ENCODE measurements at places on chromosomes 2 and 18. TPM values are rescaled to one million over a fixed set of nuclear protein-coding genes. Genes with fewer than 3 reads are reported as not detected.
A peak's percentile ranks its signal among the peaks of the same experiment; 100 is the strongest.

GRCh38 chr18:48899558-48900174, 51.1 kb downstream of the SMAD7 start:
- DNase-seq: no peak

- DNase-seq: no peak
Observed at GRCh38 chr2:39558906-39559305, 106.8 kb upstream of the TMEM178A start.

ANKRD29 gene
- 5.1 TPM for polyA plus RNA-seq

MAPK4 gene
- 9.7 TPM for polyA plus RNA-seq

DNA sequence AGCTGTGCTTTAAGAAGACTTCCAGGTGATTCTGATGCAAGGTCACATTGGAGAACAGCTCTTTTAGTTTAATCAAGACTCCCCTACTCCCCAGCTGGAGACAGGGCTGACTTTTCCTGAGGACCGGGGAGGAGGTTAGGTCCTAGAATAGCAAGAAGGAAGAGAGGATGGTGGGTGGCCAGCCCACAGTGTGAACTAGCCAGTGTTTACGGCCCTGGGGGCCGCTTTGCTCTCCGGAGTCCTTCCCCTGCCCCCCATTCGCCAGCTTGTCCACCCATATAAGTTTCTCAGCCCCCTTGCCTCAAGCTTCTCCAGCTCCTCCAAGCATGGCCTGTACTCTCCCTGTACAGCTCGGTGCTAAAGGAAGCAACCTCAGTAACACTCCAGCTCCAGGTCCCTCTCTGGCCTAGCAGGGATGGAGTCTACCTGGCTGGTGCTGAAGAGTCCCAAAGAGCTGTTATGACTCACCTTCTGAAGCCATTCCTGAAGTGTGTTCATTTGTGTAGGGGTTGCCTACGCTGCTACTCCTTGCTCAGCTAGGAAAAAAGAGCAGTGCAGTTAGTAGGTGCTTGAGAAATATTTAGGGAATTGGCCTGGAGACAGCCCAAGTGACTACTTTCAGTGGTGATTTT, 7.9 kb downstream of the INPP4A start:
- no peak for DNase-seq

IL36A gene
- polyA plus RNA-seq: not detected

PLCD4 gene
- polyA plus RNA-seq: 61.5 TPM

UCN gene
- 2.5 TPM for polyA plus RNA-seq

DNA sequence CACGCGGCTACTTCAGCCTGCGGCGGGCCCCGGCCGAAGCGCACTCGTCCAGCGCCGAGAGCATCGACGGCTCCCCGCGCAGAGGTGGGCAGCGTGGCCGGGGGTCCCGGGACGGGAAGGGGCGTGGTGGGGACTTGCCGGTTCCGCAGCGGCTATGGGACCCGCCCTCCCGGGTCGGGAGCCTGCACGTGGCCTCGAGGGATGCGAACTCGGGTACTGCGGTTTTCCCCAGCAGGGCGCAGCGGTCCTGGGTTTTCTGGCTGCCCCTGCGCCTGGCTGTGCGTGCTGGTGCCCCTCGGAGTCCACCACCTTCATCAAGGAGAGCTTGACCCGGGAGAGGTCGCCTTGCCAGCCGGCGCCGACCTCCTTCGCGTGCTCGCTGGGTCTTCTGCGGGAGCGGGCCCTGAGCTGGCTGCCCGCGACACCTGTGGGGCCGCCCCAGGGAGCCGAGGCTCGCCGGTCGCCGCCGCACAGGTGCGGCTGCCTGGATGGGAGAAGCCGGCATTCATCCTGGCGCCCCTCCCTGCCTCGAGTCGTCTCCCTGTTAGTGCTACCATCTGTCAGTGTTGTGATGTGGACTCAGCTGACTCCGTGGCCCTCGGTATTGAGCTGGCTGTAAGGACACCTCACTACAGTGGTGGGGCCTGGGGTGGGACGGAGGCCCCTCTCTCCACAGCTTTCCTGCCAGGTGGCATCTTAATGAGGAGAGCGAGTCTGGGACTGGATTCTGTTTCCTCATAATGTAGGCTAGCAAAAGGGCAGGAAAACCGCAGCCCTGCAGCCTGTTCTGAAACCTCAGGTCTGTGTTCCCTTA, 177.3 kb downstream of the AGAP1 start:
- no peak for DNase-seq

DNA sequence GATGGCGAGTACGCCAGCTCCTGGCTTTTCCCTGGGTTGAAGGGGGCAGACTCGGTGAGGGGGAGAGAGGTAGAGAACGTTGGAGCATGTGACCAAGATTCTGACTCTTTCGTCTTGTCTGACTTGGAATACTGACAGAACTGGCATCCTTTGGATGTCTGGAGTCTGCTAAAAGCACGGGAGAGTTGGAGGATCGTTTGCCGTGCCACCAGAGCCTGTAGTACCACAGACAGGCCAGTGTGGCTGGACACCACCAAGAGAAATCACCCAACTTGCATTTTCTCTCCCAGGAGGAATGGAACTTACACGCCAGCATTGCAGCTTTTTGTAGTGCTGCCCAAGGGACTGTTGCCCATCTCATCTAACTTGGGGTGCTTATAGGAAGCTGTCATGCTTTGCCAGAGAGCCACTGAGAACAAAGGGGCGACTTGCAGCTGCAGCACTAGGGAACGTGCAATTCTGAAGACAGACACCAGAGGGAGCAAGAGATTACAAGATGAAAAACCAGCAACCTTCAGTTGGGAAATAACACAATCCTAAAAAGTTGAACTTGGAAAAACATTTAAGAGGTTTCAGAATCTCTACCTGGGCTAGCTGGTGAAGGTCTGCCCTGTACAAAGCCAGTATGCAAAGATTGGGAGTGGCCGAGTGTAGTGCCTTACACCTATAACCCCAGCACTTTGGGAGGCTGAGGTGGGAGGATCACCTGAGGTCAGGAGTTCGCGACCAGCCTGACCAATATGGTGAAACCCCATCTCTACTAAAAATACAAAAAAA, 24.1 kb downstream of the PSMG2 start:
- peak; percentile 58 for DNase-seq

GRCh38 chr2:2846332-2847208, 515.5 kb upstream of the MYT1L start:
- peak; percentile 24 for DNase-seq

DNA sequence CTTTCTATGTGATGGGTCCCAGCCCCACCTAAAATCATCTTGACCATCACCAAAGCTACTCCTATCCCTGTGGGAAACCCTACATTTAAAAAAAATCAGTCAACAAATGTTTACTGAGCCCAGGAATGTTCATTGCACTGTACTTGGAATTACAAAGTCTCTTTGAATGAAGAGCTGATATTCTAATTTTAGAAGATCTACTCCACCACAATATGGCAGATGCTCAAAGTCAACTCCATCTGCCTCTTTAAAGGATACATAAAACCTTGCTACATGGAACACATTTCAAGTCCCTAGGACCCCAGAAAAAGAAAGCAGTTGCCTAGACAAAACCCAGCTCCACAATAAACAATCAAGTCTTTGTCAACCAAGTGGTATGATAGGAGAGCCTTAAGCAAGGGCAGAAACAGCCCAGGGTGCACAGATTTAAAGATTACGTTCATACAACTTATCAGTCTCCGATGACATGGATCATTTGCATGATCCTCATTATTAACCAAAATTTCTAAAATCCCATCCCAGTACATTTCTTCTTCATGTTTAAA, 234.3 kb upstream of the ACVR2A start:
- no peak for DNase-seq

GRCh38 chr2:129849559-129850160, 129.8 kb upstream of the RAB6C start:
- DNase-seq: peak; percentile 75

- DNase-seq: peak; percentile 42
Observed at GRCh38 chr2:43542285-43542933, 53.4 kb downstream of the THADA start.

DNA sequence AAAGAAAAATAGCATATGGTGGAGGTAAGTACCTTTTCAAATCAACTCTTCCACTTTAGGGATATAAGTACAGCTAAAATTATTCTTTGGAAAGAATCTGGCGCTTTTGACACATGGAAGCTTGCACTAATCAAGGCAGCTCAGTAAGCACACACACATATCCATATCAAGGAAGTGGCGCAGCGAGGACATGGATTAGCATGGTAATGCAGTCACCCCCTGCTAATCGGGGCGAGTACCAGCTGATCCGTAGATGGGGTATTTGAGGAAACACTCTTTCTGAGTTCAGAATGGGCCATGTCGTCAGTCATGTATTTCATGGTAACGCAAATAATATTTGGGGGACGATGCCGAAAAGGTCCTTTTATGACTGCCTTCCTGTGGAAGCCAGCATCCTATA, 245.3 kb downstream of the GBX2 start:
- no peak for DNase-seq

ARHGAP28 gene
- 23.7 TPM for polyA plus RNA-seq

GRCh38 chr18:74806700-74807416, 209.2 kb downstream of the ZNF407 start:
- DNase-seq: no peak

DNA sequence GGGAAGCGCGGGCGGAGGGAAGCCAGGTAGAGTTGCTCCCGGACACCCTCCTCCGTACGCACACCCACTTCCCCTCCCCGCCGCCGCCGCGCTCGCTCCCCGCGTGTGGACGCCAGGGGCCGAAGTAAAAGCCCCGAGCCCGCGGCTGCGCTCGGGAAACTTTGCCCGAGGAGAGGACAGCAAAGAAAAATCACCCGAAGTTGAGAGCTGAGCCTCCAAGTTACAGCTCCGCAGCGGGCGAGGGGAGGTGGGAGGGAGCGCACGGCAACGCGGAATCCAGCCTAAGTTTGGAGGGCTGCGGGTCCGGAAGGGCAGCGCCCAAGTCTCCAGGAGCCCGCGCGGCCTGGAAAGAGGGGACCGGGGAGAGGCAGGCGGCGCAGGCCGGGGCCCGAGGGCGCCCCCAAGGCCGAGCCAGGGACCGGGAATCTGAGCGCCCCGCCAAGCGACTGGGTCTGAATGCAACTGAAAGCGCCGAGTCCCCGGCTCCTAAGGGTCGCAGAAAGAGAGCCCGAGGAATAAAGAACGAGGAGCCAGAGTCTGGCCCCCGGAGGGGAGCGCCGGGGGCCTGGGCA, 706 bp upstream of the BCL11A start:
- peak; percentile 43 for DNase-seq

DNA sequence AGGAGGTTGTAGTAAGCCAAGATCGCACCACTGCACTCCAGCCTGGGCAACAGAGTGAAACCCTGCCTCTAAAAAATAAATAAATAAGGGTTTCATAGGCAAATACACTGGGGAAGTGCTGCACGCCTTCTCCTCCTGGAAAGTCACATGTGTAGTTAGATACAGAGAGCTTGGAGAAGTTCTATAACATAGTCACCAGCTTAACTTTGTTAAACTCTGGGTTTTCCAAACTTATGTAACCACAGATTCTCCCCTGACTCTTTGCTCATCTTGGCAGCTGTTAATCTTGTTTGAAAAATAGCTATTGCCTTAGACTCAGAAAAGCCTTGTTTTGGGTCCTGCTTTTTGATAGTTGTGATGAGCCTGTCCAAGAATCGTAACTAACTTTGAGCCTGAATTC, 25.2 kb downstream of the KIAA2012 start:
- DNase-seq: no peak
